ENCODE measurements at places on chromosomes 11 and 22. TPM values are rescaled to one million over a fixed set of nuclear protein-coding genes. Genes with fewer than 3 reads are reported as not detected.

PATE3 gene
- not detected for total RNA-seq

OR51E2 gene
- not detected for total RNA-seq

OR52N4 gene
- not detected for total RNA-seq

OR8B3 gene
- not detected for total RNA-seq

GDPD5 gene
- total RNA-seq: 16.1 TPM

NR1H3 gene
- 11.3 TPM for total RNA-seq

- DNase-seq: peak; percentile 20
These were observed 17.8 kb upstream of the TTC12 start for GRCh38 chr11:113296447-113297205.

- DNase-seq: no peak
These were observed 66.4 kb downstream of the OTOG start for GRCh38 chr11:17613428-17613962.

- DNase-seq: peak; percentile 32
These were observed 60.3 kb upstream of the POU2AF2 start for GRCh38 chr11:111185266-111185665.

- DNase-seq: no peak
These were observed 38.5 kb downstream of the FLRT1 start for GRCh38 chr11:64074239-64074638.

DNA sequence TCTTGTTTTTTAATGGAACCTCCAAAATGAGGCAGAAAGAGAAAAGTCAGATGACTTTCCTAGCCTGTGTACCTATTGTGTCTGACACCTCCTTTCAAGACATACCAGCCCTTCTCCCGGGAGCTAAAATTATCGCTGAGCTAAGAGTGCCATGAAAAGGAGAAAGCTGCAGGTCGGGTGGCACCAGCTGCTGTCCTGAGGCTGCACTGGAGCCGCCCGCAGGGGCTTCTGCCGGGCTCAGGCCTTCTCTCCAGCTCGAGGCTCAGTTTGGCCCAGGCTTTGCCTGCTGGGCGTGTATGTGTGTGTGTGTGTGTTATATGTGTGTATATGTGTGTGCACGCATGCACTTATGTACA is 27.7 kb upstream of the RAB1B start:
- DNase-seq: peak; percentile 76

GRCh38 chr22:42332089-42332488 is 61.6 kb upstream of the TCF20 start:
- no peak for DNase-seq

DNA sequence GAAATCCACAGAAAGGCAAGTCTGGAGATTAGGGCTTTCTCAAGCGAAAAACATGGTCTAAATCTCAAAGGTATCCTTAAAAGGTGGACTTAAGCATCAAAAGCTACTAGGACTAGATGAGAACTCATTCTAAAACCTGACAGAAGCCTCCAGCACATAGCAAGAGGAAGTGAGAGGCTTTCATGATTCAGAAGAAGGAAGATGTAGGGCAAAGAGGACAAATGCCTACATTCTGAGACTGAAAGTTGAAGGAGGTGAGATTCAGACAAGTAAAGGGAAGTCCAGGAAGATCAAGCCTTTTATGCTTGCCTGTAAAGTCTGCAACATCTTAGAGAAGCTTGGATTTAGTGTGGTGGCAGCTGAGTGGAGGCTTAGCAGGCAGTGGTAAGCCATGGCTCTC is 98.9 kb downstream of the PGR start:
- DNase-seq: no peak

DNA sequence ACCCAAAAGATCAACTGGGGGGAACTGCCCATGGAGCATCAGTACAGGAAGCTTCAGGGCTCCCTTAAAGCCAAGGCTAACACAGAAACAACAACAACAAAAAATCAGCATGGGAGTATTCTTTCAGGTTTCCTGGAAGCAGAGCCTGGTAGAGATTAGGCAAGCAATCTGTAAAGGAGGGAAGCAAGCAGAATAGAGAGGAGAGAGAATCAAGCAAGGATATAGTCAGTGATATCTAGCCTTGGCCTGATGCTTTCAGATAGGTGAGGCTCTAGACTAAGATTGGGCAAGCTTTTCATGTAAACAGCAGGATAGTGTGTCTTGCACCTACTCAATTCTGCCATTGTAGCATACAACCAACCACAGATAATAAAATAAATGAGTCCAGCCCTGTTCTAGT is 44.4 kb upstream of the FAT3 start:
- DNase-seq: no peak

GRCh38 chr11:132161403-132162078 is 791.1 kb downstream of the NTM start:
- DNase-seq: no peak

- DNase-seq: no peak
These were observed 702 bp downstream of the SYN3 start for GRCh38 chr22:33057363-33057995.

DNA sequence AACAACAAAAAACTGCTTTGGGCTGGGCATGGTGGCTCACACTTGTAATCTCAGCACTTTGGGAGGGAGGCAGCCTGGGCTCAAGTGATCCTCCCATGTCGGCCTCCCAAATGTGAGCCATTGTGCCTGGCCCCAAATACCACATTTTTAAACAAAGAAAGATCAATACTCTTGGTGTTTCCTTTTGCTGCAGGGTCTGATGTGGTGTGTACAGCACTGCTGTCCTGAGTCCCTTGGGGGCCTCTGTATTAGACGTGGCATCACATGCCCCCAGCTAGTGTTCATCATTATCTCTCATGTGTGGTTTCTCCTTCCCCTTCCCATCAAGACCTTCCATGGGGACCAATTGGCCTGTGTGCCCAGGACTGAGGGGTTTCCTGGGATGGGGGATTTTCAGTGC is 20.5 kb upstream of the XBP1 start:
- DNase-seq: no peak

GRCh38 chr11:69638941-69639681 is 1.8 kb upstream of the CCND1 start:
- peak; percentile 97 for DNase-seq

DNA sequence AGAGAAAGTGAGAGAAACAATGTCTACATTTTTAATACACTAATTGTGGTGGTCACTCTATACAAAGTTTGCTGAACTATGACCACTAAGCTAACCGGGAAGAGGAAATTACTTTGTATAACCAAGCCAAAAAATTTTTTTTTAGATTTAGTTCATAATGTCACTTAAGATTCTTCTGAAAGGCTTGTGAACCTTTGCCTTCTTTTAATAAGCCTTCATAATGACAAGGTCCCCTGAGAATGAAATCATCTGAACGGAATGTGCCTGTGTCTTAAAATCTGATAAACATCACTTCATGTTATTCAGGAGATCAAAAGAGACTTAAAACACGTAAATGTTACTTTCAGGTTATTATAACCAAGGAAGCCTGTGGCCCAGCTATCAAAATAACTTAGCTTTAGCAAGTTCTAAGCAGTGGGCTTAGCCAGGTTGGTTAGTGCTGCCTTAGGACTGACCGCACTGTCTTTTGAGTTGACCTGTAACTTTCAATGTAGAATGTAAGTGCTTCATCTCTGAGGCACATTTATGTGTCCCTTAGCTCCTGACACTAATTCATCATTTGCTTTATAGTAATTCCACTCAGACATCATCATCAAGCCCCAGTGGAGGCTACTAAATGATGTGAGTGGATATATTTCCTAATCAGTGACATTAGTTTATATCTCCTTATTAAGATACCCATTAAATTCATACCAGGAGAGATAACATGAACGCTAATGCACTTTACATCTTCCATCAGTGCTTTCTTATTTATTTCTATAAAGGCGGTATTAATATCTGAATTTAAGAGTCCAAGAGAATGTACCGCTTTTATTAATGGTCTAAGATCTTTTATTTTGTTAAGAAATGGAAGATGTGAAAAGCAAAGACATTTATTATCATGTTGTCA is 122.5 kb downstream of the WNT11 start:
- DNase-seq: peak; percentile 10

DNA sequence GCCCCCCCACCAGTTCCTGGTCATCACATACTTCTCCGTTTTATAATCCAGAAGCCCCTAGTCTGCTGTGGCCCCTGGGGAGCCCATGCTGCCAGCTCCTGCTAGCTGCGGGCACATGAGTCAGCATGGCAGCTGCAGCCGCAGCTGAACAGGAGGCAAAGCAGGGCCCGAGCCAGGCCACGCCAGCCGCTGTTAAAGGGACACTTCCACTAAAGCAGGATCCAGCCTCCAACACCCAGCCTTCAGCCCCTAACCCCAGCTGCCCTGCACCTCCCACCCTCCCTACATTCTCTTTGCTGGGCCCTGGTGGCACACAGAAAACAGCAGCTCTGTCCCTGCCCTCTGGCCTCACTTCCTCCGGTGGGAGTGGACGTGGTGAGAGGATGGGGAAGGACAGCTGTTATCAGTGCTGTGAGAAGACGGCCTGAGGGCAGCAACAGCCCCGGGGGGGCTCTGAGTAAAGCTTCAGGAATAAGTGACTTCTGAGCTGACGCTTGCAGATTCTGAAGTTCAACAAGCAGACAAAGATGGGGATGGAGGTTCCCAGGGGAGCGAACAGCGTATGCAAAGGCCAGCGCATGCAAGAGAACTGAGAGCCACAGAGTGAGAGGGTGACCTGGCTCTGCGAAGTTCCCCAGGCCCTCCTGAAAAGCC is 688 bp upstream of the LRRC74B start:
- DNase-seq: peak; percentile 95

DNA sequence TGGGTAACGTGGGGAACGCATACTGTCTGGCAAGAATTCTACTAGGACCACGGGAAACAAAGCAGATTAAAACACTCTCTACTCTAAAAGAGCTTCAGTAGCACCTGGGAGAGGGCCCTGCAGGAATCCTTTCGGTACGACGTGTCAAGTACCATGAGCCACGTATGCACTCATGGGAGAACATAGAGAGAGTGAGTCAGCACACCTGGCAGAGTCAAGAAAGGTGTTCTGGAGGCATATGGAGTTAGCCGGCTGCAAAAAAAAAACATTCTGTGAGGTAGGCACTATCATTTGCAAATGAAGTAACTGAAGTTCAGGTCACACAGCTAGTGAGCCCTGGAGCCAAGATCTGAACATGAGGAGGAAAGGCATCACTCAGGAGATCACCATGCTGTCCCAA is 71.1 kb upstream of the BID start:
- no peak for DNase-seq

Measured in myocyte (in vitro differentiated cells).